ENCODE measurements at places on chromosomes 3 and 15.

DNA sequence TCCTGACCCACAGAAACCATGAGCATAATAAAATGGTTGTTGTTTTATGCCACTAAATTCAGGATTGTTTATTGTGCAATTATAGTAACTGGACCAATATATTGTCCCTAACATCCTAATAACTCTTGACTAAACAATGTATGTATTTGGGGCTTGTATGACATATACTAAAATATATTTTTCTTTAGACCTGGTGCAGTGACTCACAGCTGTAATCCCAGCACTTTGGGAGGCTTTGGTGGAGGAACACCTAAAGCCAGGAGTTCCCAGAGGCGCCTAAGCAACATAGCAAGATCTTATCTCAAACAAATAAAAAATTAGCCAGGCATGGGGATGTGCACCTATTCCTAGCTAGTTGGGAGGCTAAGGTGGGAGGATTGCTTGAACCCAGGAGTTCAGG, 180.4 kb downstream of the SUCNR1 start:
- no peak for DNase-seq

DNA sequence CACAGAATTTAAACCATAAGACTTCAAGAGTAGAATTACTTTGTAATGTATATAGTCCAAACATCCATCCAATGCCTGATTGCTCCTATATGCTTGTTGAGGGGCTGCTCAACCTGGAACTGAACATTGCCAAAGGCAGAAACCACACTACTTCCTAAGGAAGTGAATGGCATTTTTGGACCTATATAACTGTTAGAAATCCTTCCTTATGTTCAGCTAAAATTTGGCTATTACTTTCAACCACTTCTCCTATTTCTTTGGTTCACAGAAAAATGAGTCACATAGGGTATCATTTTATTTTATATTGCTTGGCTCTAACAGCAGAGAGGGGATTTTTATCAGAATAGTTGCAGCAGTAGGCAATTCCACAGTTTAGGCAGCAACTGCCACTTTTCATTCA, 342.1 kb downstream of the SLC9A9 start:
- DNase-seq: no peak

DNA sequence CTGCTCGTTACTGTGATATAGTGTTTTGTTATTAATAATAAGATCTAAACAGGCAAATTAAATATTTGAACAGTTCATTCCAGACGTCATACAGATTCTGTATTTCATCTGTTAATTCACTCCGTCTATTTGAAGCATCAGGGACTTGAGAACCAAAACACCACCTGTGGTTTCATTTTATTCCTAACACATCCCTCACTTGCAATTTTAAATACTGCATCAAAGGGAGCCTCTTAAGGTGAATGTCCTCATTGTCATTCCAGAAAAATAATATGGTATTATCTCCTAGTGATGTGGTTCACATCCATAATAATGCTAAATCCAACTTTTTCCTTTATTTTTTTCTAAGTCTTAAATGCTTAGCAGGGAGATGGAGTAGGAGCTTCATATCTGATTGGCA, 1390.9 kb upstream of the CADM2 start:
- DNase-seq: no peak

- no peak for DNase-seq
Observed at GRCh38 chr15:48624700-48625099, 20.8 kb downstream of the FBN1 start.

- no peak for DNase-seq
Observed at GRCh38 chr3:10354361-10355015, 33.6 kb upstream of the SEC13 start.
